Muscle of leg (tissue), 16 donors: ENCODE measurements at places on chromosomes 11 and 22. TPM values are rescaled to one million over a fixed set of nuclear protein-coding genes. Genes with fewer than 3 reads are reported as not detected.

GRCh38 chr11:84865791-84866535 lies 761.2 kb downstream of the DLG2 start:
- no peak for DNase-seq
- no peak overlapping the region for H3K27ac ChIP-seq
- no peak overlapping the region for H3K4me3 ChIP-seq
- H3K4me1 ChIP-seq: no peaks in the 10 kb centered on the region
- no peaks in the 10 kb centered on the region for H3K27me3 ChIP-seq
- H3K36me3 ChIP-seq: no peaks in the 10 kb centered on the region

DNA sequence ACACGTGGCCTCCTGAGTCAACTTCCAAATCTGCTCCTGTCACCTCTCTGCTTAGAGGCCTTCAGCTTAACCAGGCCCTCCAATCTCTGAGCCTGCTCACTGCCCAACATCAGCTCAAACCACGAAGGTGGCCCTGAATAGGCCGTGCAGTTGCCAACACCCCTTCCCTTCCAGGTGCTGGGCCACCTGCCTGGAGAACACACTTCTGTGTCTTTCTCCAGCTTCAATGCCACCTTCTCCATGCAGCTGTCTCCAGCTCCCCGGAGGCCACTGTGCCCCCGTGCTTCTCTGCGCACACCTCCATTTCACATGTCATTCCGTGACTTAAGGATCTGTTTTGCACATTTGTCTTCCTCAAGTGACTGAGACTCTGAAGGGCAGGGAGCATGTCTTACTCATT lies 5.3 kb downstream of the RELA start:
- peaks cover 79% of the 10 kb centered on the region for H3K36me3 ChIP-seq
- H3K4me3 ChIP-seq: no peak overlapping the region
- peaks cover 38% of the 10 kb centered on the region for H3K4me1 ChIP-seq
- H3K27ac ChIP-seq: no peak overlapping the region

DNA sequence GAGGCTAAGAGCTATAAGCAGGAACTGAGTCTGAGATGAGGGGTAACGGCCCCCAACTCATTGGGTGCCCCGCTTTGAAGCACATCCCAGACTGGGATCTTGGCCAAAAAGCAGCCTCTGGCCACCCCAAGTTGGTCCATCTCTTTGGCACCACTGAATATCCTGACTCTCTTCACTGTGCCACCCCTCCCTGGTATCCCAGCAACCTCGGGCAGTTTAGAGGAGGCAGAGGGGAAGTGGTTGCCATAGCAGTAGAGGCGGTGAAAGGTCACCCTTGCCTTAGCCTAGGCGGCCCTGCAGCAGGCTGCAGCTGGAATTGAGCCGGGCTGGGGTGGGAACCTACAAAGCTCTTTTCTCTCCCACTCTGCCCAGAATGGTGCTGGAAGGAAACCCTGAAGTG lies 1.1 kb downstream of the PELI3 start:
- H3K27me3 ChIP-seq: no peaks in the 10 kb centered on the region
- no peak overlapping the region for H3K27ac ChIP-seq
- H3K4me1 ChIP-seq: peaks cover 26% of the 10 kb centered on the region
- H3K36me3 ChIP-seq: peaks cover 19% of the 10 kb centered on the region

DNA sequence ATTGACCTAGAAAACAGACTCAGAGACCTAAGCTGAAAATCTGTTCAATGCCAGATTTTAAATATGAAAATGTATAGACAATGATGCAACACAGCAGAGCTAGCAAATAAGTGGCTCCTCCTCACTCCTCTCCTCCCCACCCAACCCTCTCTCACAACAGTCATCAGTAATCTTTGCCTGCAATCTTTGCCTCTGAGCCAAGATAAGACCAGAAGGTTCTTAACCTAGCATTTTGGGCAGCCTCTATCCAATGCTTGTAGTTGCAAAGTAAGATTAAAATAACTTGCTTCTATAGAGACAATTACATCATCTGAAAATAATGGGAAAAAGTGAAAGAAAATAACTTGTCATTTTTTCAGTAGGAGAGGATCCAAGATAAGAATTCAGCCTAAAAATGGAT lies 117.3 kb downstream of the PARVA start:
- H3K27ac ChIP-seq: no peak overlapping the region
- H3K36me3 ChIP-seq: peaks cover 18% of the 10 kb centered on the region
- no peaks in the 10 kb centered on the region for H3K27me3 ChIP-seq
- H3K4me1 ChIP-seq: peaks cover 9% of the 10 kb centered on the region
- no peak for DNase-seq

SCGB1A1 gene
- polyA plus RNA-seq: not detected

DNA sequence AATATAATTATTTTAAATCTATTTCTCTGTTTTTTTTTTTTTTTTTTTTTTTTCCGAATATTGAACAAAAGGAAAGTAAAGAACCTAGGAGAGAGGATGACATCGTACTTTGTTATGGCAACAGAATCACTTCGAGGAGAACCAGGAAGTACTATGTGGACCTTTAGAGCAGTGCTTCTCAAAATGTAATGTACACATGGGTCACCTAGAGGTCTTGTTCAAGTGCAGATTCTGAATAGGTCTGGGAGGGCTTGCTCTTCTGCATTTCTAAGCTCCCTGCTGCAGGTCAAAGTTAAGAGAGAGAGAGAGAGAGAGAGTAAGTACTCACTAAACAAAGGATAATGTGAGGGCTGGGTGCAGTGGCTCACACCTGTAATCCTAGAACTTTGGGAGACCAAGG lies 419.5 kb upstream of the TENM4 start:
- no peaks in the 10 kb centered on the region for H3K36me3 ChIP-seq
- no peak overlapping the region for H3K4me3 ChIP-seq
- H3K4me1 ChIP-seq: no peaks in the 10 kb centered on the region
- no peak overlapping the region for H3K27ac ChIP-seq
- no peak for DNase-seq

GRCh38 chr11:66958956-66959274 lies 732 bp upstream of the PC start:
- H3K4me1 ChIP-seq: peaks cover 15% of the 10 kb centered on the region
- H3K27me3 ChIP-seq: no peaks in the 10 kb centered on the region

TYR gene
- 1.5 TPM for polyA plus RNA-seq

- no peaks in the 10 kb centered on the region for H3K36me3 ChIP-seq
- no peak overlapping the region for H3K4me3 ChIP-seq
- peaks cover 11% of the 10 kb centered on the region for H3K27me3 ChIP-seq
- H3K27ac ChIP-seq: no peak overlapping the region
- no peak for DNase-seq
Measured at GRCh38 chr11:116697011-116697410, 75.8 kb downstream of the BUD13 start.

DNA sequence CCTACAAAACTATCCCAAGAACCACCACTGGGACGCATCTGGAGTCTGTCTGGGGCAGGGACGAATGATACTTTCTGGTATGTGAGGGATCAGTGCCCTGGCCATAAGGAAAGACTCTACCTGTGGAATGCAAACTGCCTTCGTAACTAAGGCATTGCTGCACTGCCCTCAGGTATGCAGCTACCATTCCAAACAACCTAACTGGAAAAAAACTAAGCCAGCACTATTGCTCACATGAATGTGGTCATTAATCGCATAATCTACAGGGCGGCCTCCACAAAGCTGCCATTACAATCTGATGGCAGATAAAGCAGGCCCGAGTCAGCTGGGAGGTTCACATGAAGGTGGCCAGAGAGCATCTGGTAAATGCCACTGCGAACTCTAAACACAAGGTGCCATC lies 3.9 kb downstream of the PACSIN2 start:
- no peaks in the 10 kb centered on the region for H3K36me3 ChIP-seq
- no peak overlapping the region for H3K4me3 ChIP-seq
- H3K27ac ChIP-seq: no peak overlapping the region

DNA sequence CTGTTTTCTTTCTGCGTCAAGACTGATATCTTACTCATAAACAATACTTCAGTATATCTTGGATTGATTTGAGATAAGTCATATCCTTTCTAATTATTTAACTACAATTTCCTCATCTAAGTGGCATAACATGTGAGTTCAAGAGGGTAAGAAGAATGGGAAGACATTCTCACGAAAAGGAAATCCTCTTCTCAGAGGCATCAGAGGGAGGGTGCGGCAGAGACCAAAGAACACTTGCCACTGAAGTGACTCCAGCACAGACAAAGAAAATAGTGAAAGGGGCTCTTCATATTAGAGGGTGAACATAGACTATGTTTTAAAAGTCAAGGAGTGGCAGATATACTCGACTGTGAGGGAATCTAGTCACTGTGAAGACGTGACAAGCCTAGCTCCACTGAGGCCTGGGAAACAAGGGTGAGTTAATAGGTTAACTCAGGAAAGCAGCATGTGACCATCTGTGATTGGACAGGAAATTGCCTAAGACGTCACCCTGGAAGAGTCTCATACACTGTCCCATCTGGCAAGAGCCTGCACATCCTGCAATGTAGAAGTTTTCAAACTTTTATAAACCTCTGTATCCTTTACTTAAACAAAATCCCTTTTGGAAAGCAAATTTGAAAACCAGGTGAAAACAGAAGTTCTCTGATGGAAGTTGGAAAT lies 1.9 kb upstream of the MMP1 start:
- DNase-seq: peak; percentile 80
- H3K36me3 ChIP-seq: no peaks in the 10 kb centered on the region
- H3K27me3 ChIP-seq: no peaks in the 10 kb centered on the region
- no peak overlapping the region for H3K4me3 ChIP-seq

DNA sequence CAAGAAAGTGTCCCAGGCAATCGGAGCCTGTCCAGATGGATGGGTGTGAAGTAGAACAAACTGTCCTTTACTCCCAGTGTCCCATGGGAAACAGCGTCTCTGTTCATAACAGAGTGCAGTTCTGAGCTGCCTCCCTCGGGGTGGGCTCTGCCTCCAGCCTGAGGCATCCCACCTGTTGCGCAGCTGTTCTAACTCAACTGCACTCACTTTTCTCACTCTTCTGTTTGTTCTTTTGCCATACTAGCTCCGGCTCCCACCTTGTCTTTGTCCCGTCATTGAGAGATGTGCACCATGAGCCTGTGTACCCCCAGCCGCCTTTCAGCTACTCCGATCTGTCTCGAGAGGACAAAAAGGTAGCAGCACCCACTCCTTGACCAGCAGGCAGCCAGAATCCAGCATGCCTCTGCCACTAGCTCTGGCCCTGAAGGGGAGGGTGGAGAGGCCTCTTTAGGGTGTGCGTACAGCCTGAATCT lies 20.7 kb upstream of the CDC42EP2 start:
- H3K36me3 ChIP-seq: peaks cover 22% of the 10 kb centered on the region
- H3K4me3 ChIP-seq: peak overlapping the region; percentile 23
- peak; percentile 83 for DNase-seq
- no peaks in the 10 kb centered on the region for H3K27me3 ChIP-seq
- peaks cover 100% of the 10 kb centered on the region for H3K4me1 ChIP-seq
- peak overlapping the region; percentile 96 for H3K27ac ChIP-seq

DNA sequence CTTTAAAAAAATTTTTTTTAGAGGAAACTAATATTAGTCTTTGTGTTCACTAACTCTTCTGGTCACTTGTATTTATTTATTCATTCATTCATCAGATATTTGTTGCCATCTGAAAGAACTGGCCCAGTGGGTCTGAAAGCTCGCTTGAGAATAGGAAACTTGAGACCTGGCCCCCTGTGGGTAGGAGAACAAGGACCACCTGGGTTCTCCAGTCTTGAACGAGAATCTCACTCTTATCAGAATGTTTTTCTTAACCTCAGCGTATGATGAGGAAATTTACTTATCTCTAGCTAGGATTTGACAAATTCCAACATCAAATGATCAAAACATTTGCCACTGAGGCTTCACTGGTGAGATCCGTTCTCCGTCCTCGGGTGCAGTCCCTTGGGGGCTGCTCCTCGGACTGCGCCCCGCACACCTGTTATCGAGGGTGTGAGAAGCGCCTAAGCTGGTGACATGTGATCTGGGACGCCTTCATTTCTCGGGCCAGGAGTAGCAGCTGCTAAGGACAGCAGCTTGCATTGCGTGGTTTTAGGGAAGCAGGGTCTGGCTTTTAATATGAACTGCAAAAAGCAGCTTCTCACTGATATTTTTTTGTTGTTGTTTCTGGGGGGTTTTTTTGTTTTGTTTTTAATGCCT lies 6.3 kb downstream of the C22orf31 start:
- DNase-seq: peak; percentile 78
- H3K27me3 ChIP-seq: no peaks in the 10 kb centered on the region
- H3K4me1 ChIP-seq: peaks cover 43% of the 10 kb centered on the region
- peak overlapping the region; percentile 66 for H3K27ac ChIP-seq
- H3K36me3 ChIP-seq: peaks cover 8% of the 10 kb centered on the region

DNA sequence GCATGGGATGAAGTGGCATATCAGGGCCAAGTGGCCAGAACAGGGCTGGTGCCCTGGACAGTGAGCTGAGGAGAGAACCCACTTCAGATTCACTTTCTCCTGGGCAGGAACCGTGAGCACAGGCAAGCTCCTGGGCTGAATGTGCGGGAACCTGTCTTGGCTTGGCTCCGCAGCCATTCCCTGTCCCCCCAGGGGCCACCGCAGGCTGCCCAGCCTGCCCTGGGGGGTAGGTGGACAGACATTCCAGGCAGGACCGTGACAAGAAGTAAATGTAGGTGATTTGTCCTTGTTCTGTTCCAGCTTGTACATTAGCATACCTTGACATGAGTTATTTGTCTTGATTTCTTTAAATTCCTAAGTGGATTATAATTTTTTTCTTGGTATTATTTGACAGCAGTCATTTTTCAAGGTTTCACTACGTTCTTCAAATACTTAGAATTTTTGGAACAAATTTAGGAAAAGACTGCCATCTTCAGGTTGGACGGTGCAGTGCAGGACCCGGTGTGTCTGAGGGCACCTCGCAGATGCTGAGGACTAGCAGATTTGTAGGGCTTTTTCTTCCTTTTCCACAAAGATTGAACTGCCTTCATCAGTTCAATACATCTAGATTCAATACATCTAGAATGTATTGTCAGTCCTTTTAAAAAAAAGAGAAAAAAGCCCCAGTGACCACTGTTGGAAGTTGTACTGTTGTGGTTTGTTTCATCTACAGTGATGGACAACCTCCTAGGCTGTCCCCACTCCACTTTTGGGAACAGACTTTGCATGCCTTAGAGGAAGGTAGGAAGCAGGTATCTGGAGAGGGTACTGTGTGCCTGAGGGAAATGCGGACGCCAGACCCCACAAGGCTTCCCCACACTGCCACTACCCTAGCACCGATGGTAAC lies 115.1 kb upstream of the RASSF10 start:
- H3K36me3 ChIP-seq: peaks cover 35% of the 10 kb centered on the region
- H3K27me3 ChIP-seq: no peaks in the 10 kb centered on the region
- no peak overlapping the region for H3K27ac ChIP-seq
- peaks cover 16% of the 10 kb centered on the region for H3K4me1 ChIP-seq

DNA sequence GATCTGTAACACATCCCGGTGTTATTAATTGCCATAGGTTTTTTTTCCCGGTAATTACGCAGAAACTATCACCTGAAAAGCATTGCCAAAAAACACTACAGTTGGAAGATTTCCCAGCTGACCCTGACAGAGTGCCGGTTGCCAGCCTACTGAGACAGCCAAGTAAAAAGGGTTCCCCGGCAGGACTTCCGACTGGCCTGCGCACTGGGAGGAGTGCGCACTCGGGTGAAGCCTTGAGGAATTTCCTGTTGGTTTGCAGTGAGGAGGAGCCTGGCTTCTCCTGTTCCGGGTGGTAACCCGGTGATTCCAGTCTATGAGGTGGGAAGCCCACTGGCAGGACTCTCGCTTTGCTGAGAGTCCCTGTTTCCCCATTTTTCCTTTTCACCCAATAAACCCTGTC lies 52.1 kb downstream of the CNTF start:
- H3K4me1 ChIP-seq: no peaks in the 10 kb centered on the region
- H3K27me3 ChIP-seq: peaks cover 4% of the 10 kb centered on the region
- H3K36me3 ChIP-seq: no peaks in the 10 kb centered on the region
- no peak for DNase-seq
